ENCODE measurements at places on chromosomes 5 and 9. TPM values are rescaled to one million over a fixed set of nuclear protein-coding genes. Genes with fewer than 3 reads are reported as not detected.

PCDHGB1 gene
- polyA plus RNA-seq = 0.92 TPM

ZNF474 gene
- polyA plus RNA-seq = 0.08 TPM

ATP6V1G1 gene
- polyA plus RNA-seq = 166 TPM

TERT gene
- not detected for polyA plus RNA-seq

NR4A3 gene
- 0.50 TPM for polyA plus RNA-seq

GFPT2 gene
- 1.1 TPM for polyA plus RNA-seq

HTR4 gene
- polyA plus RNA-seq = 2.3 TPM

ECM2 gene
- 102 TPM for polyA plus RNA-seq

ANKRD18A gene
- polyA plus RNA-seq = not detected

TMEM215 gene
- not detected for polyA plus RNA-seq

SUSD3 gene
- polyA plus RNA-seq = 2.6 TPM

LCN6 gene
- polyA plus RNA-seq = not detected

CDH9 gene
- polyA plus RNA-seq = not detected

FAM153A gene
- polyA plus RNA-seq = not detected

AK8 gene
- not detected for polyA plus RNA-seq

IL4 gene
- polyA plus RNA-seq = not detected

TNFSF8 gene
- 0.54 TPM for polyA plus RNA-seq

ABLIM3 gene
- polyA plus RNA-seq = 33.1 TPM

TCERG1 gene
- polyA plus RNA-seq = 11.1 TPM

PLAC8L1 gene
- polyA plus RNA-seq = not detected

PCDHB10 gene
- 0.25 TPM for polyA plus RNA-seq

SPAAR gene
- polyA plus RNA-seq = not detected

MLANA gene
- polyA plus RNA-seq = not detected

PDE8B gene
- 18.8 TPM for polyA plus RNA-seq

ARL14EPL gene
- not detected for polyA plus RNA-seq

TMC1 gene
- not detected for polyA plus RNA-seq

EPB41L4A gene
- polyA plus RNA-seq = 6.1 TPM

CKMT2 gene
- polyA plus RNA-seq = 5.4 TPM

ATP10B gene
- not detected for polyA plus RNA-seq

LEAP2 gene
- polyA plus RNA-seq = 1.7 TPM

MAP3K1 gene
- 1.8 TPM for polyA plus RNA-seq

LHX3 gene
- polyA plus RNA-seq = not detected

TTC23L gene
- 6.1 TPM for polyA plus RNA-seq

FOXI1 gene
- polyA plus RNA-seq = not detected

BTNL3 gene
- not detected for polyA plus RNA-seq

BAAT gene
- not detected for polyA plus RNA-seq

PFN3 gene
- polyA plus RNA-seq = not detected

CXXC5 gene
- 31.5 TPM for polyA plus RNA-seq

NMUR2 gene
- not detected for polyA plus RNA-seq

GRIA1 gene
- polyA plus RNA-seq = 7.5 TPM

COL15A1 gene
- polyA plus RNA-seq = 19.6 TPM
